ENCODE measurements at places on chromosomes 11 and 22. TPM values are rescaled to one million over a fixed set of nuclear protein-coding genes. Genes with fewer than 3 reads are reported as not detected.

DNA sequence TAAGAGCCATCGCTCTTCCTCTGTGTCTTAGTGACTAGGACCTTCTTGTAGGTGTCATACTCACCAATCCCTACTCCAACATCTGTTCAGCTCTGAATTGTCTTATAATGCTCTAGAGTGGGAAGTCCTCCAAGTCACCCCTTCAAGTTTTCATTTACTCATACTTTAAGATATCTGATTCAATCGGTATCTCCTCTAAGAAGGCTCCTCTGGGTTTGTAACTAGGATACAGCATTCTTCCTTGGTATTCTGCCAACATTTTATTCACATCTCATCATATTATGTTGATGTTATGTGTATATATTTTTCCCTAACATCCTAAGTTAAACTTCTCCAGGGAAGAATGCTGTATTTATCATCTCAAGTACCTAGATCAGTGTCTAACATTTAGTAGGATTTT, 662.1 kb downstream of the NTM start:
- no peak overlapping the region for H3K27ac ChIP-seq
- H3K36me3 ChIP-seq: no peaks in the 10 kb centered on the region
- no peaks in the 10 kb centered on the region for H3K4me1 ChIP-seq
- no peak overlapping the region for H3K4me3 ChIP-seq
- DNase-seq: no peak

GRCh38 chr11:36343436-36343835, 47.3 kb downstream of the PRR5L start:
- no peaks in the 10 kb centered on the region for H3K4me1 ChIP-seq
- DNase-seq: no peak
- H3K4me3 ChIP-seq: no peak overlapping the region
- H3K27me3 ChIP-seq: peaks cover 24% of the 10 kb centered on the region
- H3K36me3 ChIP-seq: no peaks in the 10 kb centered on the region

- H3K4me1 ChIP-seq: peaks cover 33% of the 10 kb centered on the region
- peak overlapping the region; percentile 95 for H3K27ac ChIP-seq
- H3K27me3 ChIP-seq: peaks cover 7% of the 10 kb centered on the region
- H3K4me3 ChIP-seq: peak overlapping the region; percentile 88
- peak; percentile 80 for DNase-seq
These were observed 13.5 kb upstream of the B4GALNT4 start for GRCh38 chr11:355581-356458.

GRCh38 chr11:14898355-14898754, 6.3 kb upstream of the CYP2R1 start:
- no peaks in the 10 kb centered on the region for H3K36me3 ChIP-seq
- peaks cover 18% of the 10 kb centered on the region for H3K27me3 ChIP-seq
- no peak for DNase-seq

The GLB1L3 gene
- not detected for polyA plus RNA-seq

DNA sequence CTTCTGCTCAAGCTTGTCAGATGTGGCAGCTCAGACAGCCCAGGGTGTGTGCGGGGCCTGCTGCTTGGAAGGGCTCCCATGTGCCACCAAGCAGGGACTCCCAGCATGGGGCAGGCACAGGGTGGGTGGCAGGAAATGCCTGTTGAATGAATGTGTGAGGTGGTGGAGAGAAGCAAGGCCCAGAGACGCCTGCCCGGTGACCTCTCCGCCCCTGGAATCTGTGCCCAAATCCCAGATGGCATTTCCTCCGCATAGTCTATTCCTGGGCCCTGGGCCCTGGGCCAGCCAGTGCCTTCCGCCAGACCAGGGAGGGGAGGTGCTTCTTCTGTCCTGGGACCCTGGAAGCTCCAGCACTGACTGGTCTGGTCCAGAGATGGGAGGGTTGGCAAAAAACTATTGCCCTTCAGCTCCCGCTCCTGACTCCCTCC, 3.7 kb downstream of the CST6 start:
- no peak overlapping the region for H3K4me3 ChIP-seq
- H3K27me3 ChIP-seq: peaks cover 32% of the 10 kb centered on the region
- no peak overlapping the region for H3K27ac ChIP-seq
- peaks cover 4% of the 10 kb centered on the region for H3K4me1 ChIP-seq

The SLC22A6 gene
- not detected for polyA plus RNA-seq

- H3K4me1 ChIP-seq: peaks cover 45% of the 10 kb centered on the region
- H3K4me3 ChIP-seq: peak overlapping the region; percentile 93
- peak overlapping the region; percentile 76 for H3K27ac ChIP-seq
- no peaks in the 10 kb centered on the region for H3K27me3 ChIP-seq
These were observed 1.7 kb downstream of the ANKRD13D start for GRCh38 chr11:67290801-67291200.

DNA sequence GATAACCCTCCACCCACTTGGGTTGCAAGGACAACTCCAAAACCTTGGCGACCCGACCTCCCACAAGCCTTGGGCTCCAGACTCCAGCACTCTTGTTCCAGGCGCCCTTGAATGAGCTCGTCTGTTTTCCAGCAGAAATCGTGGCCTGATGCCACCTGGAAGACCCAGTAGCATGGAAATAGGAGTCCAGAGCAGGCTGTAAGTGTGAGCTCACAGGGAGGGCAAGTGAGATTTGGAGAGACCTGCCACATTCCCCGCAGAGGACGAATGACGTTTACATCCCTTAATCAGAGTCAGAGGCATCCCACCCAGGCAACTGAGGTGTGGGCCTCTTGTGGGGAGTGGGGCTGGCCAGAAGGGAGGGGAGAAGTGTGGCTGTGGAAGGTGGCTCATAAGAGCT, 71.9 kb downstream of the LDLRAD3 start:
- no peaks in the 10 kb centered on the region for H3K36me3 ChIP-seq
- DNase-seq: no peak
- no peaks in the 10 kb centered on the region for H3K4me1 ChIP-seq
- peaks cover 8% of the 10 kb centered on the region for H3K27me3 ChIP-seq

- no peaks in the 10 kb centered on the region for H3K36me3 ChIP-seq
- no peaks in the 10 kb centered on the region for H3K4me1 ChIP-seq
- DNase-seq: no peak
These were observed 44.6 kb downstream of the YAP1 start for GRCh38 chr11:102154806-102155205.

The TRPC6 gene
- 0.51 TPM for polyA plus RNA-seq

The LMF2 gene
- 9.5 TPM for polyA plus RNA-seq

DNA sequence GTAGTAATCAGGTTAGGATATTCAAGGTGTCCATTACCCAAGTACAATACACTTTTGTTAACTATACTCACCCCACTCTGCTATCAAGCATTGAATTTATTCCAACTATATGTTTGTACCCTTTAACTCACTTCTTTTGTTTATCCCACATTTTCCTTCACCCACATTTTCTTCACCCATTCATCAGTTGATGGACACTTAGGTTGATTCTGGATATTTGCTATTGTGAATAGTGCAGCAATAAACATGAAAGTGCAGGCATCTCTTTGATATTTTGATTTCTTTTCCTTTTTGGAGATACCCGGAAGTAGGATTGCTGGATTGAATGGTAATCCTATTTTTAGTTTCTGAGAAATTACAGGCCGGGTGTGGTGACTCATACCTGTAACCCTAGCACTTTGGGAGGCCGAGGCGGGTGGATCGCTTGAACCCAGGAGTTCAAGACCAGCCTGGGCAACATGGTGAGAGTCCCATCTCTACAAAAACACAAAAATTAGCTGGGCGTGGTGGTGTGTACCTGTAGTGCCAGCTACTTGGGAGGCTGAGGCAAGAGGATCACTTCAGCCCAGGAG, 6.5 kb downstream of the TMEM25 start:
- no peaks in the 10 kb centered on the region for H3K27me3 ChIP-seq
- no peaks in the 10 kb centered on the region for H3K36me3 ChIP-seq
- peaks cover under 1% of the 10 kb centered on the region for H3K4me1 ChIP-seq
- DNase-seq: no peak
- no peak overlapping the region for H3K27ac ChIP-seq

DNA sequence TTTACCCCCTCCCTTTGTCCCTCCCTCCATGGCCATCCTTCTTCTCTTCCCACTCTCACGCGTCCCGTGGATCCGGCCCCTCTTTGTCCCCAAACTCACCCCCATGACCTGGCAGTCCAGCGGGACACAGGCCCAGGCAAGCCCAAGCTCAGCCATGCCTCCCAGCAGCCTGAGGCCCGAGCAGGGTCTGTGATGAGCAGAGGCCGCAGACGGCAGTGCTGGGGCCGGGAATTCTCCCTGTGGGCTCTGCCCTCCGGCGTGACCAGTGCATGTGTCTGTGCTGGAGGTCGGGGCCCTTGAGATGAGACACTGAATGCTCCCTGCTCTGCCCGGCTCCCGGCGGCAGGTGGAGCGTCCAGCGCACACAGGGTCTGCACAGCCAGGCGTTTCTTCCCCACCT, 237.9 kb downstream of the BRD1 start:
- no peak for DNase-seq
- H3K36me3 ChIP-seq: no peaks in the 10 kb centered on the region
- H3K4me3 ChIP-seq: no peak overlapping the region
- H3K27ac ChIP-seq: no peak overlapping the region

GRCh38 chr11:104609311-104610085, 288.8 kb downstream of the CASP12 start:
- H3K4me1 ChIP-seq: no peaks in the 10 kb centered on the region
- H3K27me3 ChIP-seq: no peaks in the 10 kb centered on the region
- no peak overlapping the region for H3K4me3 ChIP-seq
- no peaks in the 10 kb centered on the region for H3K36me3 ChIP-seq
- H3K27ac ChIP-seq: no peak overlapping the region
- peak; percentile 31 for DNase-seq
